Fibroblast of skin of right biceps (primary cell): ENCODE measurements at places on chromosomes 5 and 9.

DNA sequence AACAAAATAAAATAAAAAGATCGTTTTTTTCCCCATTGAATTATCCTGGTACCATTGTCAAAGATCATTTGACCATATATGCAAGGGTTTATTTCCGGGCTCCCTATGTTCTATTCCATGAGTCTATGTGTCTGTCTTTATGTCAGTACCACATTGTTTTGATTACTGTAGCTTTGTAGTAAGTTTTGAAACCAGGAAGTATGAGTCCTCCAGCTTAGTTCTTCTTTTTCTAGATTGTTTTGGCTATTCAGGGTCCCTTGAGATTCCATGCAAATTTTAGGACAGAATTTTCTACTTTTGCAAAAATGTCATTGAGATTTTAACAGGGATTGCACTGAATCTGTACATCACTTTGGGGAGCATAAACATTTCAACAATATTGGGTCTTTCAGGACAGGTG, 18.7 kb upstream of the EEIG1 start:
- DNase-seq = no peak

DNA sequence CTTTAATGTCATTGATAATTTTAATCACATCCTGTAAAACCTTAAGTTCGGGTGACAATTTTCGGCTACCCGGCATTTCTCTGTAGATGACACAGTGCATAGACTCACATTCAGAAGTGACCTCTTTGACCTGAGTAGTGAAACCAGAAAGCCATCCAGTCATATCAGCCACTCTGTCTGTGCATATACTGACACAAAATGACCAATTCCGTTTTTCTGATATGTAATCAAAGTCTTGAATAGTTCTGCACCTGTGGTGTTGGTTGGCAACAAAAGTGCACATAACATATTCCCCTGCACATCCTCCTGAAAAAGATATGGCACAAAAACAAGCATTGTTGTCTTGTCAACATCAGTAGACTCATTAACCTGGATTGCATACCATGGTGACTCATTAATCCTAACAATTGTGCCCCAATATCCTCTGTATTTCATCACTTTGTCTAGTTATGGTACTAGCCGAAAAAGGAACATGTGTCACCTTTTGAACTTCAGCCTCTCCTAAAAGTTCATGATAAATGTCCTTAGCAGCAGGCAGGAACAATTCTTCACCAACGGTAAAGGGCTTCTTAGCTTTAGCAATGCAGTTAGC, 4.6 kb upstream of the HNRNPA0 start:
- DNase-seq = no peak

DNA sequence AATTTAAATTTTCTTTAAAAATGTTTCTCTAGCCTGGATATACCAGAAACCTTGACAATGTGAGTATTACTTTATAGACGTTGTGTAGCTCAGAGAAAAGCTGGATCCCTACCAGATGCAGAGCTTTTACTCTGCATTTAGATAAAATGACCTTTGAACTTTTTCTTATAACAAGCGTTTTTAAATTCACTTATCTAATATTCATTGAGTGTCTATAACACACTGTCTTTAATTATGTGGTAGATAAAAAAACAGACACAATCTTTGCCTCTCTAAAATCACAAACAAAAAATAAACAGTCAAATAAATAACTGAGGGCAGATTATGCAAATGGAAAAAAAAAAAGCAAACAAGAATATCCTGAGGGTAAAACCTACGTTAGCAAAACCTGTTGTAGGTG, 773.6 kb downstream of the CDH12 start:
- DNase-seq = no peak

- DNase-seq = no peak
These were observed 17.2 kb upstream of the C5orf47 start for GRCh38 chr5:173971681-173972345.

DNA sequence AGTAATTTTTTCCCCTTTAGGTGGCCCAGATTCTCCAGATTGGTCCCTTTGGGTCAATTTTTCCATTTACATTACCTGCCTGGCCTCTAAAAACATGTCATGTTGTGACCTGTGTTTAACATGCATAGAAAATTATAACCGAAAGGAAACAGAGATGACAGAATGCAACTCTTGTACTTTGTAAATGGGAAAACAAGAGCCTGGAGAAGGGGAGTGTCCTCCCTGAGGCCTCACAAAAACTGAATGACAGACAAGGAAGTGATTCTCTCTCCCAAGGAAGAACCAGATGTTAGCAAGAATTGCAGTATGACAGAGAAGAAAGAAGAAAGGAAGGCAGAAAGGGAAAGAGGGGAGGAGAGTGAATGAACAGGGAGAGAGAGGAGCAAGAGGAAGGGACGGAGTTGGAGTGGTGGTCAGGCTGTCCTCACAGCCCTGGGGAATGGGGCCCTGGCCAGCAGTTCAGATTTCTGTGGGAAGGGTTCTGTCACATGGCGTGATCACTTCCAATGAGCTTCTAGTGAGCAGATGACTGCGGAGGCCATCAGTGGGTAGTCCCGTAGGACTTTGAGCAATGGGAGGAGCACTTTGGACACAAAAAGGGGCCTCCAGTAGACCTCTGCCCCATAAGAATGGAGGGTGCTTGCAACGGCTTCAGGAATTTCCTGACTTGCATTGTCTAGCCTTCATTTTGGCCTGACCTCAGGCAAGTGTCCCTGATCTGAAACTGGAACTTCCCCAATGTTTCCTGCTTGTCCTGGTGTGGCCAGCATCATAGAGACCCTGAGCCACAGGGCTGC, 31.6 kb downstream of the ABLIM3 start:
- DNase-seq = peak; percentile 28

- DNase-seq = no peak
These were observed 533 bp downstream of the SREK1IP1 start for GRCh38 chr5:64767959-64768357.
